ENCODE measurements at places on chromosomes 2 and 18.

GRCh38 chr2:140891614-140892212, 1239.1 kb downstream of the LRP1B start:
- no peak for DNase-seq

DNA sequence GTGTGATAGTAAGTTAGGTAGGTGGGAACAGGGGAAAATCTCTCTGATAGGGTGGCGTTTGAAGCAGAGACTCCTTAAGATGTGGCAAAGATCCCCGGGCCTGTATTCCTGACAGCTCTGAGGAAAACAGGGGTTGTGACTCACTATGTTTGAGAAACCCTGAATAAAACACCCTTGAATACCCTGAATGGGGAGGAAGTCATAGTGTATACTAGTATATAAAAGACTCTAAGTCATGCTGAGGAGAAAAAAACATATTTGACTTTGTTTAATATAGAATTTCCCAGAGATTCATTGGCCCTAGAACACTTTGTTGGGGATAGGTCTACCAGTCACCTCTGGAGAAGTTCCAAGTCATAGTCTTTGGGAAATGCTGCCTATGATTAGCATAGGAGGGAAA, 590.9 kb downstream of the IRS1 start:
- no peak for DNase-seq

DNA sequence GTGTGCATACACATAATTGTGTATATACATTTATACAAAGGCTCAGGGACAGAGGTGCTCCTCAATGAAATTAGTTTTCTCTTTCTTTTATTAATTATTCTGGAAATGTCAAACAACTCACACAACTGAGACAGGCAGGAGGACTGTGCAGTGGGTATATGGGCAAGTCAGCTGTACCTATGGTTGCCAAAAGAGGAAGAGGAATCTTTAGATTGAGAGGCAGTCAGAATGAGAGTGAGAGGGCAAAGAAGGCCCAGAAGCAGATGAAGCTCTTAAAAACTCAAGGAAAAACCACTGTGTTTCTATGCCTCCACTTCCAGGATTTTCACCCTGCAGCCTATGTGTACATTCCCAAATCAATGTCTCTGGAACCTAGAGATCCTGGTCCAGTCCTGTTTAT, 79.1 kb downstream of the CACNB4 start:
- no peak for DNase-seq

DNA sequence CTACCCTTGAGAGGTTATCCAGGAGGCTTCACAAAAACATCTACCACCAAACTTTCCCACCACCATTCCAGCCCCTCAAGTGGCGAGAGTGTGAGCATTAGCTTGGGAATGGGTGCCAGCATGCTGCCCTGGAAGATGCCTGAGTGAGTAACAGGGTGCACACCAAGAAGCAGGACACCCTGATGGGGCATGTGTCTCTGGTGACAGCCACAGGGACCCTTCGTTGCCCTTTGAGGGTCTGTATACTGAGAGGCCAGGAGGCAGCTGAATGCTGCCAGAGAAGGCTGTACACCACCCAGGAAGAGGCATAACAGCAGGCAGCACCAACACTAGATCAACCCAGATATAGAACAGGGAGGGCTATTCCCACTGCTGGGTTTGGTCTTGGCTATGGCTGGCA, 233.6 kb upstream of the THSD7B start:
- no peak for DNase-seq

DNA sequence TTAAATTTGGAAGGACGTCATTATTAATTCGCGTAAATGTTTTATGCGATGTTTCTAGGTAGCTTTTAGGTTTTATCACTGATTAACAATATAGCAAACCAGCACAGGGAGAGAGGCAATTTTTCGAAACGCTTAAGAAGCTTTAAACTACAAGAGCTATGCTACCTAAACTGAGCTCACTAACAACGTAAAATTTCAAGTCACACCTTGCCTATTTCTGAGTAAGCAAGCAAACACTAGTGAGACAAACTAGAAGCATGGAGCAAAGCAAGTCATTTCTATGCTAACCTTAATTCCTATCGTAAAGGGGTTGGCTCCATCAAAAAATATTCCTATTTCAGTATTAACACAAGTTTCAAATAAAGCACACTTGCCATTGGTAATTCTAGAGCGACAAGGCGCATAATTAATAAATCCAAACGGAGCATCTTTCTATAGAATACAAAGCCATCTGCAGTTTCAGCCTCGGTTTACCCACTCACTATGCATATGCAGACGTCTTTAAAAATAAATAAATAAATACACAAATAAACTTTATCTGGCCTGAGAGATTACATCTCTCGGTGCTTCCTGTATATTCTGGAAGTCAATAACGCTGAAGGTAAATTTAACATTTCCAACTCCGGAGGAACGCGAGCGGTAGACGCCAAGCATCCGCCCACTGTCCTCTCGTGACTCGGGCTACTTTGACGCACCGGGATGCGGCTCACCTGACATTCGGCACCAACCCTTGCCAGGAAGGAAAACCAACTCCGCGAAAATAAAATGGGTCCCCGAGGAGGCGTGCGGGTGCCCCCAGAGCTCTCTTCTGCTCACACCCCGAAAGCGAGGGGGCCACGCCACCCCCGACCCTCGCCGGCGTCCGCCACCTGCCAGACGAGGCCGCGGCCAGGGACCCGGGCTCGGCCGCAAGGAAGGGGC, 947 bp downstream of the ITSN2 start:
- no peak for DNase-seq

DNA sequence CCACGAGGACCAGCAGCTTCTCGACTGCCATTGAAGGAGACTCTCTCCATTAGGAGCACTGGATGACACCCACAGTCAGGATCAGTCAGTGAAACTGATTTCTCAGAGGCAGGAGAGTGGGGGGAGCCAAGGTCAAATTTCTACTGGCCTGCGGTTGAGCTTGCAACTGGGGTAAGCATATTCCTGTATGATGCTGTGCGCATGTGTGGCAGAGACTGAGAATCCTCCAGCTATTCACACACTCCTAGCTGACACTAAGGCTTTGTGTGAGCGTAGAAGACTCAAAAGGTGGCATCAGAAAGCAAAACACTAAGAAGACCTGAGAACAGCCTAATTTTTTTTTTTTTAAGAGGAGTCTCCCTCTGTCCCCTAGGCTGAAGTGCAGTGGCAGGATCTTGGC, 19.8 kb upstream of the TTL start:
- DNase-seq, result no peak

DNA sequence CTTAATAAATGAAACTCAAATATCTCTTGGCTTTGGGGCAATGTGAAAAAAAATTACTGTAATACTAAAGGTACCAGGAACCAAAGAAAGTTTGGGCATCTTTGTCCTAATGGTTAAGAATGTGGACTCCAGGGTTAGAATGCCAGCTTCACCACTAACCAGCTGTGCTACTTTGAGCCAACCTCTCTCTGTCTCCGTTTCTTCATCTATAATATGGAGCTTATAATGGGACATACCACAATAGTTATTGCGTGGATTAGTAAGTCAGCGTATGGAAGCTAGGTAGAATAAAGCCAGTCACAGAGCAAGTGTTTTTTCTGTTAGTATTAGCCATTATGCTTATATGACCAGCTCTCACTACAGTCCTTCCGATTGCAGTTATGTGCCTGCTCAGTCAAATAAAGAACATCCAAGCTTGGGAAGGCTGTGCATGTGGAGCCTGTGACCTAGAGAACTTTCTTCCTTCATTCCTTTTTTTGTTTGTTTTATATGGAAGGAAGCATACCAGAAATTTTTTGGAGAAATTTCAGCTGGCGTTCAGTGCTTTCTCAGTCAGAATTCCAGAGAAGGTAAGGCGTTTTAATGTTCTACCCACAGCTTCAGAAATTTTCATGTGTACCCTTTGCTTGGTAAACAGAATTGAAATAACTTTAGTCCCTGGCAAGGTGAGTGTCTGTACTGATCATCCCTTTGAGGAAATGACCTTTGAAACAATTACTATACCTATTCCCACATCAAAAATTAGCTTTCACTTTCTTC, 114.0 kb upstream of the RND3 start:
- no peak for DNase-seq

DNA sequence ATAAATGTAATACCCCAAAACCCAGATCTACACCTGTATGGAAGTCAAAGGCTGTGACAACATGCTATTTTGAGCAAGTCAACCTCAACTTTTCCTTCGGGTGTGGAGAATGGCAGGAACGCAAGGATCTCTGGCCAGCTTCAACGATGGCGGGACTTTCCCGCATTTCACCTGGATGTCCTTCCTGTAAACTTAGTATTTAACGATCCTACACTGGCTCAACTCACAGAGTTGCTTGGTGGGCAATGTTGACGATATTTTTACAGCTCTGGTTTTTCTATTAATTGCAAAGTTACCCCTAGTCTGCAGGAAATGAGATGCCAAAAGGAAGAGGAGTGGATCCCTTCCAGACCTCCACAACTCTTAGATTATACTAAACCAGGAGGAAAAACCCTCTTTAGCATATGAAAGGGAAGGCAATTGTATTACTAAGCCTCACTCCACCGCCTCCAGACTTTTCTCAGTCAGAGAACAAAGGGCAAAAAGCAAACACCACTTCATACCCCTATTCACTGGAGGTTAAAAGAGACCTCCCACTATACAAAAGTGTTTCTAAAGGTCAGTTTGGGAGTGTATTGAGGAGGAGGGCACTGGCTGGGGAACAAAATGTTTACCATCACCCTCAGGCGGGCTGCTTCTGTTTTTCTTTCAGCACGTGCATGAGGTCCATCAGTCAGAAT, 56.5 kb upstream of the ACVR1 start:
- DNase-seq, result no peak

DNA sequence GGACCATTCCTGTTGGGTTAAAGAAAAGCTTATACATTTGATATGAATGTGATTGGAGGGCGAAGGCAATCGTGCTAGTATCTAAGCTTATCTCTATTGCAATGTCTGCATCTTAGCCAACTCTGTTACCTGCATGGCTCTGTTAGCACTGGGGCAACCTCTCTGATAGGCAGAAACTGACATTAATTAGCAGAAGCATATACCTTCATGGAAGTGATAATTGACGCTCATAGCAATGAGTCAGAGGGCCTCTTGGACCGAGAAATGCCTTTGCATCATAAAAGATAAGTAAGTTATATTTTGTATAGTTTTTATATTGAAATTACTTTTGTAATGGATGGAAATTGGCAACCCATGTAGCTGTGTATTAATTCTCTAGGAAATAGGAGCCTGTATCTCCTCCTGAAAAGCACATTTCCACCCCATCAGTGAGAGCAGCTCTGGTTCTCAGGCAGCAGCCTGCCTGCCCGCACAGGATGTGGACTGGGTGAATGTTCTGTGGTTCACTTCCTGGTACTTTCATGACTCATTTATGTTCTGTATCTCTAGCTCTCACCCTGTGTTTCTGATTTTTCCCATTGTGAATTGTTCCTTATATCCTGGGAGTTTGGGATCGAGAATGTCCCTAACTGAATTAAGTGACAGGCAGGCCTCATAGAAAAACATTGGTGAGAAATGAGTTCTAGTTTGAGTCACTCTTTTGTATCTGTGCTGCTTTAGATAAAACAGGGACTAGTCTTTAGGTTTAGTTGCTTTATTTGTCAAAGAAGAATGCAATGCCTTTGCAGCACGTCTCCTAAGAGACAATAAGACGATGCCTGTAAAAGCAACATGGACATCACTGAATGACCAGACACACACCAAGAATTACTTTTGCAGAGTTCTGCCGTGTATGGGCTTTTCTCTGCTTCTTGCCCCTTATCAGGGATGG, 344.9 kb downstream of the DCDC2C start:
- DNase-seq, result no peak

DNA sequence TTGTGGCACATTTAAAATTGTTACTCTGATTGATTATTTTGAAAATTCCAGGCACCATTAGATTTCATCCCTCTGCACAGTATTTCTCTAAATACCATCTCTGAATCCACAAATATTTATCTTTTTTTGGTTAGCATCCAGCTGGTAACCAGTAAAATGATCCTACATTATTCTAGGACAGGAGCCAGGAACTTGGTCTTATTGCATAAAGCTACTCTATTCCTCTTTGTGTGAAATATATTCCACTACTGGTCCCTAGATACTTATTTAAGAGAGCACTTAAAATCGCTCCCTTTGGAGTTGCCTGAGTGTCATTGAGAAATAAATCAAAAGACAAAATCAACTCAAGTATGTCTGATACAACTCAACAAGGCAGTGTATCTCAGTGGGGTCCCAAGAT, 7.4 kb upstream of the MBOAT2 start:
- no peak for DNase-seq

DNA sequence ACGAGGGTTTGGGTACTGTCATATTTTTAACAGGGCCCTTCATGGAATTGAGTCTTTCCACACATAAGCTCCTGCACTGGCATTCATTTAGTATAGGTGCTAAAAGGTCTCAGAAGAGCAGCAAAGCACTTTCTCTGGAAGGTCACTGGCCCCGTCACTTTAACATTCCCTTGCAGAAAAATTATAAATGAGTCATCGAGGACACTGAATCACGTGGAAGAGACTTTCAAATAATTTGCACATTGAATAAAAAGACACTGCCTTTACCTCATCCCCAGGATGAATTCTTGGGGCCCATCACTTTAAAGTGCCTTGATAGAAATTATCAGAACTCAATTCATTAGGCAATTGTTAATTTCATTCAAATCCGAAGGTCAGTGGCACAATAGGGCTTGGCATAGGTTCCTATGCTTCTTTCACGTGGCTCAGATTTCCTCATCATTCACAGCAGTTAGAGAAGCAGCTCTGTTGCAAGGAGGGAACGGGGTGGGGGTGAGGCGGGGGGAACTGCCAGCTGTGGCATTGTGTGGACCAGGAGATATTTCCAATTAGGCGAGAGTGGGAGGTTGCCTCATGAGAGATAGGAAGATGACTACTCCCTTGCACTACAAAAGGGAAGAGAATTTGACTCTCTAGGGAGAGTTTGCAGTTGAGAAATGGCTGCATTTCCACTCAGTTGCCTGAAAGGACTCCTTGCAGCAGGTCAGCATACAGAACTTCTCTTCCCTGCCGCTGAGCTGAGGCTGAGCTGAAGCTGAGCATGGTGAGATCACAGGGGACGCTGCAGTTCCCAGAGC, 86.3 kb upstream of the NPAS2 start:
- DNase-seq, result no peak

- DNase-seq, result no peak
Observed at GRCh38 chr2:154400563-154401290, 297.8 kb upstream of the KCNJ3 start.

DNA sequence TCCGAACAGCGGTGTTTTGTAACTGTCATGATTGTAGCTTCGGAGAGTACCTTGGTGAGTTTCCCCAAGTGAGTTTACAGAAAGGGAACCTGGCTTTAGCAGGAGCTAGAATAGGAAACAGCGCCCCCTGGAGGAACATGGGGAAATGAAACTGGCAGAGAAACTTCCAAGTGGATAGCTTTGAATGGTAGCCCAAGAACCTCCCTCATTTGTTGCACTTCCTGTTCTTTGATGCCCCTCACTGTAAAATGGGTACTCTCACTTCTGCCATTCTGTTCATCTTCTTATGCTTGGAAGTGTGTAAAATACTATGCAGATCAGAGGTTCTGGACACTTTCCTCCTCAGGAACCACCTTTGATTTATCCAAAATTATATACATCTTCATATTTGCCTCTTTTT, 36.2 kb downstream of the CHST10 start:
- DNase-seq, result peak; percentile 66

DNA sequence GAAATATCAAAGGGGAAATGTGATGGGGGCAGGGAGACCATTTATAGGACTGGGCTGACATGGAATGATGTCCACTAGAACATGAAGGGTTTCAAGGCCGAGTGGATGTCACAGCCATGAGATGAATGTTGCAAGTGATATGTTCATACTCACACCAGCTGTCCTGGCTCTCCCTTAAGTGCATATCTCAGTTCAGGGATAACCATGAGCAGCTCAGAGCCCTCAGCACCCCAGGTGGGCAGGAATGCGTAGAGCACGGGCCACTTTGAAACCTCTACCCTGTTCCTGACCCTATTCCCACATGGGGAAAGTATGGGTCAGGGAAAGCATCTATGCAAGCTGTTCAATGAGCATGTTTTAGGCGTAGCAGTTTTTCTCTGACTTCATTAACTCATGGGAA, 12.4 kb upstream of the EML4 start:
- DNase-seq, result no peak
